ENCODE measurements at places on chromosomes 7 and 10.

DNA sequence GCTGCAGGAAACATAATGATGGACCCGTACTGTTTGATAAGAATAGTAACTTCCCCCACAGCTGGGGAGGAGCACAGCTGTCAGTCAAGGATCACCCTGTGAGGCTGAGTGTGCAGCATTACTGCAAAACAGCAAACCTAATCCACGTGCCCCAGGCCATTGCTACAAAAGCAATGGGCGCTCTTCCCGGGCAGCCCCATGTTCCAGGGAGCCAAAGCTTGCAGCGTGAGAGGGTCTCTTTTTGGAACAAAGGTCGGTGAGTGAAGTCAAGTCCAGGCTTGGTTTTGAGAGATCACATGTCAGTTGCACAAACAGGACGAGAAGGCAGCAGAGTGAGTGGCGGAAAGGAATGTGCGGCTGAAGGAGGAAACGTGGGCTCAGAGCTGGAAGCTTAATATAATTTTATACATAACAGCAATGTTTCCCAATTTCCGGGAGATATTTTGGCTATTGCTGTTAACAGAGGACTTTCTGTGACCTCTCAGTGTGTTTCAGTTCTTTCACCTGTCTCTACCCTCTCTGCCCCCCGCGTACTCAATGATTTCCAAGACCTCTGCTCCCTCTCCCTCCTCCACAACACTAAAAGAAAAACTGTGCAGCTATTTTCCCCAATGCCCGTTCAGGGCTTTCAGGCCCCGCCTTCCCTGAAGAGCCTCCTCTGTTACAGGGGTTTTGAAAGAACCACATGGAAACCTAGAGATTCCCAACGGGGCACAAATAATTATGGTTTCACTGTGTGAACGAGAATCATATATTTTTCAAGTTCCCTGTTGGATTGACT lies 128.9 kb downstream of the MTPAP start:
- DNase-seq: no peak

- no peak for DNase-seq
These were observed 95.3 kb upstream of the DNAJB12 start for GRCh38 chr10:72449941-72450441.

- peak; percentile 83 for DNase-seq
These were observed 816 bp downstream of the PSMG3 start for GRCh38 chr7:1569016-1569415.

- no peak for DNase-seq
These were observed 562.7 kb downstream of the GALNT17 start for GRCh38 chr7:71694665-71695064.

- DNase-seq: no peak
These were observed 11.8 kb upstream of the SLC18A3 start for GRCh38 chr10:49598164-49598856.

All from SHP77 (cell line).